AG04450 (cell line): ENCODE measurements at places on chromosomes 3 and 15. TPM values are rescaled to one million over a fixed set of nuclear protein-coding genes. Genes with fewer than 3 reads are reported as not detected.

The GREM1 gene
- polyA plus RNA-seq = 2,326 and 2,858 TPM in 2 replicates

The OSBPL10 gene
- 12.3 and 13.2 TPM in 2 replicates for polyA plus RNA-seq

The HTR3E gene
- not detected in 2 replicates for polyA plus RNA-seq

The ACP3 gene
- polyA plus RNA-seq = 0.71 and 1.9 TPM in 2 replicates

The CCR9 gene
- not detected in 2 replicates for polyA plus RNA-seq
